ENCODE measurements at places on chromosomes 3 and 15.
A peak's percentile ranks its signal among the peaks of the same experiment; 100 is the strongest.

DNA sequence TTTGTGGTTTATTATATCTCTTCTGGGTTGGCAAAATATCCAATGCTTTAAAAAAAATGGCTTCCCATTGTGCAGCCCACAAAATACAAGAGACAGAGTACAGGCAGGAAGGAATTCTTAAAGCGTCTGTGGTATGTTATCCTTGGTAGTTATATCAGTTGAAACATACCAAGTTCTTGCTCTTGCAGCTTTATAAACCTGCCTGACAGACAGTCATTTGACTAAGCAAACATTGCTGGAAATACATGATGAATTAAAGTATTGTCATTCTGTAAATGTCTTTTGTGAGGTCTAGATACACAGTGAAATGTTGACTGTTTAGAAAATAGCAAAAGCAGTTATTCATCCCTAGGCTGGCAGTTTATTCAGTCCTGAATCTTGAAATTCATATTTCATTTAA, 44.8 kb upstream of the MAP3K13 start:
- peak; percentile 37 for DNase-seq

- no peak for DNase-seq
These were observed 20.8 kb upstream of the RAD18 start for GRCh38 chr3:8984081-8984480.

DNA sequence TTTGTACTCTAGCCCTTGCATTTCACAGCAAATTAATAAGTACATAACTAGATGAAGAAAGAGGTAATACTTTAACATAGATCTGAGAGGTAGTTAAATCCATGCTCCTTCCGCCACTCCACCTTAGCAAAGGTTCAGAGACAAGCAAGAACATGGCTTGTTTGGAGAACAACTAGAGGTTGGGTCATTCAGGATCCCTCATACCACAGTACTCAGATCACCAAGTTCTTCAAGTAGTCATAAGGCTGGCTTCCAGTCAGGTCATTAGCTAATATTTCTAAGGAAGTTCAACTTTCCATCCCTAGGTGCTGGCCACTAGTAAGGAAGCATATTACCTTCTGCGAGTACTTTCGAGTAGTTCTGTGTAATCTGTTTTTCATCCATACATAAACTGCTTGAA, 44.1 kb downstream of the CD200R1 start:
- no peak for DNase-seq

- no peak for DNase-seq
These were observed 18.4 kb downstream of the IGDCC4 start for GRCh38 chr15:65404186-65404872.

GRCh38 chr15:62453375-62453774, 288.3 kb upstream of the C2CD4B start:
- DNase-seq: no peak

DNA sequence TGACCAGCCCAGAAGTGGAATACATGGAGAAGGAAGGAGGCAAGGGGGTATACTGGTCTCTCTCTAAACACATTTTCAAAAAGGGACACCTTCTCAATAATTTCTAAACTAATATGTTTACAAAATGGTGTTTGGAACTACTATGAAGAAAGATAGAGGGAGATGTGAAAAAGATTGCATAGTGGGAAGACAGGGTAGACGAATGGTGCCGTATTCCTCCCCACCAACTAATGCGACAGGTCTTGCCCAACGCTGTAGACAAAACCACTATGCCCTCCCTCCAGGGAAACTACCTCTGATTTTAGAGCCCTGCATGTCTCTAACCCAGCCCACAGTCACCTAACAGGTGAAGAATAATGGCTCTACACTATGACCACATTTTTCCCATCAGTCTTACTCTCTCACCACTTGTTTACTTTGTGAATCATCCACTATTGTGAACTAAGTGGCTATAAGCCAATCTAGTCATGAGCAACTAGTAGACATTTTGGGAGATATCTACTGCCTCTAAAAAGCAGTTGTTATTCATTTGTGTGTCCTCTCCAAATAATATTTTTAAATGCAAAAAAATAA, 108.2 kb upstream of the UBE2E2 start:
- no peak for DNase-seq

- peak; percentile 15 for DNase-seq
These were observed 714 bp downstream of the ECT2 start for GRCh38 chr3:172751175-172751704.

GRCh38 chr3:172688588-172688987, 22.3 kb downstream of the NCEH1 start:
- DNase-seq: no peak

DNA sequence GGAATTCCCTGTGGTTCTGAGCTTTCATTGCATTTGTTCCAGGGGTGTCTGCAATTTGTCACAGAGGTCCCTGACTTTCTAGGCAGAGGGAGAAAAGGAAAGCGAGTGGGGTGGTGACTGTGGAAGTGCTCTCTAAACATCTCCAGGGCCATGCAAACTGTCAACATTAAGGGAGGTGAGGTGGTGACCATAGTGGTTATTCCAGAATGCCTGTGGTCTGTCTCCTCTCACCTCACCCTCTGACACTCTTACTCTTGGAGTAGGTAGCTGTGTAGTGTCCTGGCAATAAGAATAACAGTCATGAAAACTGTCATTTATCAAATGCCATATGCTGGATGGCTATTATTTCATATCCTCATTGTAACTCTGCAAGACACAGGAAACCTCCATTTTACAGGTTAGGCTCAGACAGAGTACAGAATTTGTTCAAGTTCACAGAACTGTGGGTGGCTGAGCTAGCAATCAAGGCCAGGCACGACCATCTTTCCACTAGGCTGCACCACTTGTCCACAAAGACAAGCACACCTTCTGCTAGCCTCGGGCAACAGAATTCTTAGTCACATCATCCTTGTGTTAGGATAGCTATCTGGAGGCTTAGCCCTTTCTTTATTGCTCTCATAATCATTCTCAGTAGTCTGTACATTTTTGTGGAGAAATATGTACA, 179.4 kb downstream of the CD47 start:
- no peak for DNase-seq

- no peak for DNase-seq
These were observed 6.6 kb downstream of the MYZAP start for GRCh38 chr15:57598346-57598745.

DNA sequence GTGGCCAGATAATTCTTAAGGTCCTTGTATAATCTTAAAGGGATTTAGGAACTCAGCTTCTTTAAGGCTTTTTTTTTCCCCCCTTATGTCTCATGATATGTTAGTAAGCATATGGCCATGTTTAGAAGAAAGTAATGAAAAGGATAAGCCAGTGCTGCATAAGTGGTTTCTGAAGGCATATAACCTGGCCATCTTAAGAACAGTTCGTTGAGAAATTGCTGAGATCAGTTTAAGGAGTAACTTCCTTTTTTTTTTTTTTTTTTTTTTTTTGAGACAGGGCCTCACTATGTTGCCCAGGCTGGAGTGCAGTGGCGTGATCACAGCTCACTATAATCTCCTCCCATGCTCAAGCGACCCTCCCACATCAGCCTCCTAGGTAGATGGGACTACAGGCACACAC, 51.7 kb downstream of the UBE2E2 start:
- DNase-seq: no peak

DNA sequence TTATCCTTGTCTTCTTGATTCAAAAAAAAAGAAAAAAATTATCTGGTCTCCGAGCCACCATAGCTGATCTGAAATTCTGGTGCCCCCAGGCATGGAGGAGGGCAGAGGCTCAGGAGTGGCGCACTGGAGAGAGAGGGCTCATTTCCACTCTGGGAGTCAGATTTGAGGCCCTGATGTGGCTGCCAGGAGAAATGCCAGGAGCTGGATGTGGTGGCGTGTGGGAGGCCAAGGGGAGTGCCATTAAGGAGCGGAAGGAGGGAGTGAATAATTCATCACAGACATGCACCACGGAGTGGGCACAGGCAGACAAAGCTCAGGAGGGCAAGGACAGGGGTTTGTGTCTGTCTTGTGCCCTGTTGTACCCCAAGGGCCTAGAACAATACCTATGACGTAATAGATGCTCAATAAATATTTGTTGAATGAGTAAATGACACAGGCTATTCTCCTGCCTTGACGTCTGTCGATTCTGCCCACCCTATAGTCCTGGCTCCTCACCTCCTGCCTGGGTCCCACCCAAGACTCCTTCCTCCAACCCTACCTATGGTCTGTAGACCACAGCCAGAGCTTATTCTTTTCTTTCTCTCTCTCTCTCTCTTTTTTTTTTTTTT, 12.0 kb upstream of the GRIP2 start:
- DNase-seq: no peak

- no peak for DNase-seq
These were observed 163.9 kb downstream of the WNT7A start for GRCh38 chr3:13715961-13716360.

- DNase-seq: no peak
These were observed 11.4 kb upstream of the MEGF11 start for GRCh38 chr15:66264859-66265513.

- peak; percentile 3 for DNase-seq
These were observed 87.6 kb downstream of the SUCNR1 start for GRCh38 chr3:151960961-151961580.

- no peak for DNase-seq
These were observed 997 bp downstream of the FYCO1 start for GRCh38 chr3:45994419-45995235.

- DNase-seq: no peak
These were observed 3.7 kb downstream of the FSTL1 start for GRCh38 chr3:120446891-120447668.

DNA sequence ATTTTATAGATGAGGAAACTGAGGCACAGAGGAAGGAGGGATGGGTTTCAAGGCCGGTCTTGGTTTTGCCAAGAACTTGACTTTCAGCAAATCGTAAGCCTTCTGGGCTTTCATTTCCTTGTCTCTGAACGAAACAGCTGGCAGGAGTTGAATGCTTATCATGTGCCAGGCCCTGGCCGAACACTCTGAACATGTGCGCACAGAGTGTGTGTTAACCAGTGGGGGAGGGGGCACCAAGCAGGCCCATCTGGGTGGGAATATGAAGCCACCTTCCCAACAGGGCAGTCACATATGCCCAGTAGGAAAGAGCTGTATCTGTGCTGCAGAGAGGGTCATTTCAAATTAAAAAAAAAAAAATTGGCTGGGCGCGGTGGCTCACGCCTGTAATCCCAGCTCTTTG, 29.3 kb downstream of the ZNF710 start:
- DNase-seq: no peak

DNA sequence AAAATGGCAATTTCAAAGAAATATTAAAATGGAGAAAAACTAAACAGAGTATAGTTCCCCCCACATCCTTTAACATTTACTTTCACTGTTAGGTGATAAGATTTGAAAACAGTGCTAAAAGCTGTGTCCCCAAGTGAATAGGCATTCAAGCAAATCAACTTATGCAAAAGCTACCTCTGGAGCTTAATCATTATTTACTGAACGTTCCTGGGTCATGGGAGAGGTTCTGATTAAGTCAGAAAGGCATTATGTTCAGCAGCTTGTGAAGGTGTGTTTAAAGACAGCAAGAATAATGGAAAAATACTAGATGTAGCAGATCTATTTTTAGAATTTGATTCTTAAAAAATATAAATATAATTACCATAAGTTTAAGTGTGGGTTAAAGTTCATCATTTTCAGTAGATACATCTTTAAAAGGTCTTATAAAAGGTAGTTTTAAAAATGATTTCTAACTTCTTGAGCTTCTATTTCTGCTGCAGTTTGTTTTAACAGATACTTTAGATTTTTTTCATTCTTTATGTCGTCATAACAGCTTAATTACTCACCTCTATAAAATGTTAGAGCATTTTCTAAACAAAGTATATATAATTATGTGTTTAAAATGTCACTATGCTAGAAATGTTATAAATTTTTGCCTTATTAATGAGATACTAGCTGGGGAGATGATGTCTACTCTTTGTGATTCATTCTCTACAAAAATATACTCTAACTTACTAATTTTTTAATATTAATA, 127.9 kb downstream of the MITF start:
- no peak for DNase-seq

- DNase-seq: no peak
These were observed 201.5 kb downstream of the UACA start for GRCh38 chr15:70561885-70562284.

DNA sequence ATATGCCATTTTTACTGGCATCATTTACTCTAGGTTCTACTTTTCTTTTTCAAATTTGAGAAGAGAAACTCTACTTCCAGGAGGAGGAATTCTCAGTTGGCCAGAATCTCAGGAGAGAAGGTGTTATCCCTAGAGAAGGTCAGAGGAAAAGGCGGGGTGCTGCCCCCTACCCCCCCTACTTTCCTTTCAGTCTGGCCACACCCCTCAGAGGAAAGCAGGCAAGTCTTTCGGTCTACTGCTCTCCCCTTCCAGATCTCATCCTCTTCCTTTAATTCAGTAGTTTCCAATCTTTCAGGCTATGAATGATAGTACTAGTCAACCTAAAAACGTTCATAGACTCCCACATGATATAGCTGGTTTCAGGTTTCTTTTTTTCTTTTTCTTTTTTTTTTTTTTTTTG, 366.5 kb upstream of the TBL1XR1 start:
- DNase-seq: no peak

DNA sequence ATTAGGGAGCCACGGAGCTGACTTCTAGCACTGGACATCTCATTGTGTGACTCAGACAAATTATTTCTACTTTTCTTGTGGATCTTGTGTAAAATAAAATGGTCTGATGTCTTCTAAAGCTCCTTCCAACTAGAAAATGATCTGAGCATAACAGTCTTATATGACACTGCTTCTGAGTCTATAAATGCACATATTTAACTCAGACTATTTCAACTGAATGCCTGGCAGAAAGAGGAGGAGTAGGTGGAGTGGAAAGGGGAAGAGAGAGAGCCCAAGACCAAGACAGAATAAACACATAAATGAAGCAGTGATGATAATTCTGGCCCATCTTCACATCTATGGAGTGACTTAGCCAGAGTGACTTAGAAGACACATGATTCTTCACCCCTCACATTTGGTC, 162.3 kb upstream of the PDZRN3 start:
- DNase-seq: no peak

GRCh38 chr3:98513091-98513511, 9.6 kb downstream of the CLDND1 start:
- peak; percentile 60 for DNase-seq

DNA sequence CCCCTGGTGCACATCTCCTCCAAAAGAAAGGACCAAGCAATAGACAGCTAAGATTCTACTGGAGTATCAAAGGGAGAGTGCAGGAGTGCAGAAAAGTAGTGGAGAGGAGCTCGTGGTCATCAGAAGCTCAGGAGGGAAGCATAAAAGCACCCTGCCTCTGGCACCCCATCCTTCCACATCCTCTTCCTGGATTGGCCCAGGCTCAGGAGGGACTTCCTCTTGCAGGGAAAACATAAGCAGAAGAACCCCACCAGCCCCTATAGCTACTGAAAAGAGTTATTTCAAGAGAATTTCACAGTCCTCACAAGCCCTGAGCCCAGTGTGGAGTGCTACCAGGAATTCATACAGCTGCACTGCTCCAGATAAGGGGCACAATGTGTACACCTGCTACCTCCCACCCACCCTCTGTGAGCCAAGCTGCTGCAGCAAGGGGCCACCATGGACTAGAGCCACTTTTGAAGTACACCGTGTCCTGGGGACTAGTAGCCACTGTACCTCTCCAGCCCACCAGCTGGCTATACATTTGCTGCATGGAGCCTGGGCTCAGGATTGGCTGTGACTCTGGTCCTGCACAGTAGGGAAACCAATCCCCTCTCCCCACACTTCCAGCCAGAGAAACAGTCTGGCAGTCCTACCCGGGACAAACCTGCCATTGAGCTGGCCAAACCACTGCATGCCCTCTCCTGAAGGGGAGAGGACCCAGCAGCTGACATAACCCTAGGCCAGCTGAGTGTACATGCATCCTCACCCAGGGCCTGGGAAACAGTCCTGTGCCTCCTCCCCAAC, 43.0 kb downstream of the CD200R1 start:
- DNase-seq: no peak

GRCh38 chr3:78154521-78155186, 1114.8 kb downstream of the ROBO2 start:
- no peak for DNase-seq

- DNase-seq: peak; percentile 78
These were observed 51.7 kb downstream of the SCN11A start for GRCh38 chr3:39000008-39000450.

Data from pons (tissue), 1 donor.